GM13976 (cell line): ENCODE measurements at places on chromosomes 16 and 17.

DNA sequence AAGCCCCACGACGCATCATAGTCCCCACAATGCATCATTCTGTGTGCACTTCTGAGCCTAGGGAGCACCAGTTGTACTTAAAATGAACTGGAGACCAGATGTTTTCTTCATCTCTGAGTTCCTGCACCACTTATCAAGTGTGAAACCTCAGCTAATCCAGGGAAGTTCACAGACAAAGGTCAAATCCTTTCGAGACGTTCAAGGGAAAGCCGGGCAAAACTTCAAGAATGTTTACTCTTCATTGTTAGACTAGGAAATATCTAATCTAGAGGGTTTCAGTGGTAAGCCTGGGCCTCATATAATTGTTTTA is 4.6 kb upstream of the PMP22 start:
- no peak for DNase-seq

DNA sequence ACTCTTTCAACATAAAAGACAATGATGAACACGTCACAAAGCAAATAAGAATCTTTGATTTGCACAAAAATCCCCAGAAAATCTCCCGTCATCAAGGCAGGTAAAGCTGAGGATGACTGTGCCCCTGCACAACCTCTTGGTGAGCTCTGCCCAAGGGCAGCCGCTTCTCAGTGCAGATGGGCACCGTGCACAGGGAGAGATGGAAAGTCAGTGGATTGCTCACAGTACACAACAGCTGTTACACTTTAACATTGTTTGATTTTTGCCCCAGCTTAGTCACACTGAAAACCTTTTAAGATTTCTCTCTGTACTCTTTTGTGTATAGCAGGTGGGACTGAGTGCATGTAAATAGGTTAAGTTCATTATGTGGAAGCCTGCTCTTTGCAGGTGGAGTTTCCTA is 104.2 kb downstream of the CDK5R1 start:
- DNase-seq, result no peak

DNA sequence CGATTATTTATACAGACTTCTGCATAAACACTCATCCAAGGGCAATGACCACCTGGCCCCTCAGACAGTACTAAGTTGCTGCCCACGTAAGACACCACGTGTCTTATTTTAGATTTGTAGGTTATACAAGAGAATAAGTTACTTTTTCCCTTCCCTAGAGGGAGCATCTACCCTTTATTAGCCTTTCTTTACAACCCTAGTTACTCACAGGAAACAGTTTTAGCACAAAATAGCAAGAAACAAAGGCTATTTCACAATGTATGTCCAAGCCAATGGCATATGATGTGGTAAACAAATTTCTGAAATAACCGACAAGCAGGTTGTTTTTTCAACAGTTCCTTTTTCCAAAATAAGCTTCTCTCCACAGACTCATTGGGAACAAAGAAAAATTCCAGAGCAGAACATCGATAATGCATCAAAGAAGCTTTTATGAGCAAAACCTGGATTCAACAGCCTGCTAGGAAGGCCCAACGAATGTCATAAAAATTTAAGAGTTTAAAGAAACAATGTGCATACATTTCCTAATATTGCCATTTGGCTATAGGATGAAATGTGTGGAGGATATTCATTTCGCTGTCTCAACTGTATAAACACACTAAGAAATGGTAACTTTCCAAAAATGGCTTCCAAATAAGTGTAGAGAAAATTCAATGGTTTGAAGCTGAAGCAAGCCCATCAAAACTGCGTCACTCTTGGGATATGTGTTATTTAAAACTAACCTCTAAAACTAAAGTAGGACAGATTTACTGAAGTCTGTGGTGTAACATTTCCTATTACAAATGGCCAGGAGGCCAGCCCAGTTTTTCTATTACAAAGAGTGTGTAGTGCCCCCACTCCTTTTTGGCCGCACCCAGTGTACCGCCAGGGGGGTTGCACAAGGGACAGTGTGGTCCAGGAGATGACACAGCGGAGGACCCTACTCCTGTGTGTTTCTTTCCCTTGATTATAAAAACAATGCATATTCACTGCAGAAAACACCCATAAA is 50.4 kb upstream of the ERN1 start:
- no peak for DNase-seq

DNA sequence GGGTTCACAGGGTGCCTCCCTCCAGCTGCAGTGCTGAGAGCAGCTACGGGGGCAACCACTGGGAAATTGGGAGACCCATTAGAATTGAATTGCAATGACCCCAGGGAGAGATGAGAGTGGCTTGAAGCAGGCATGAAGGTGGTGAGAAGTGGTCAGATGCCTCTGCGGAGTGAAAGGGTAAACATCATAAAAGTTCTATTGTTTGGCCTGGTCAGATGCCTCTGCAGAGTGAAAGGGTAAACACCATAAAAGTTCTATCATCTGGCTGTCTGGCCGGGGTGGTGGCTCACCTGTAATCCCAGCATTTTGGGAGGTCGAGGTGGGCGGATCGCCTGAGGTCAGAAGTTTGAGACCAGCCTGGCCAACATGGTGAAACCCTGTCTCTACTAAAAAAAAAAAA is 53.5 kb downstream of the TNFRSF13B start:
- DNase-seq, result no peak

- DNase-seq, result no peak
Observed at GRCh38 chr17:69959283-69959682, 115.7 kb upstream of the KCNJ16 start.

GRCh38 chr16:72744076-72744793 is 303.7 kb downstream of the ZFHX3 start:
- no peak for DNase-seq

DNA sequence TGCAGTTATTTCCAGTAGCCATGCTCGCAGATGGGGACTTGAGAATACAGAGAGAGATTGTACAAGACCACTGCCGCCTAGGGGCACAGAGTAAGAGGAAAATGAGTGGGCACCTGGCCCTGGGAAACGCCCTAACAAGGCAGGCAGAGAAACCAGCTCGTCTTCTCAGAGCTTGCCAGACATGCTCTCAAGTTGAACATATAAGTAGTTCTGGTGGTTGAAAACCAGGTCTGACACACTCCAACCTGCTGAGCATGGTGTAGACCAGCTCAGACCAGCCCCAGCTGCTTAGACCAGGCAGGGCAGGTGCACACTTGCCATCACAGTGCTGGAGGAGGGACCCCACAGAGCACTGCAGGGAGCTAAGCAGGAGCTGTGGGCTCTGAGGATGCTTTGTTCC is 250.5 kb downstream of the CPPED1 start:
- no peak for DNase-seq

GRCh38 chr16:18832006-18832405 is 30.7 kb upstream of the ARL6IP1 start:
- DNase-seq, result no peak

DNA sequence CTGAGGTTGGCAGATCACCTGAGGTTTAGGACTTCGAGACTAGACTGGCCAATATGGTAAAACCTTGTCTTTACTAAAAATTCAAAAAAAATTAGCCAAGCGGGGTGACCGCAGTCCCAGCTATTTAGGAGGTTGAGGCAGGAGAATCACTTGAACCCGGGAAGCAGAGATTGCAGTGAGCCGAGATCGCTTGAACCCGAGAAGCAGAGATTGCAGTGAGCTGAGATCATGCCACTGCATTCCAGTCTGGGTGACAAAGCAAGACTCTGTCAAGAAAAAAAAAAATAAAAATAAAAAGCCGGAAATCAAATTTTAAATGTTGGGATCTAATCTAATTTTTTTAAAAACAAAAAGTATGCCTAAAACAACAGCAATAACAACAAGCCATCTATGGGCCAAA is 56.3 kb downstream of the ABCC1 start:
- no peak for DNase-seq

DNA sequence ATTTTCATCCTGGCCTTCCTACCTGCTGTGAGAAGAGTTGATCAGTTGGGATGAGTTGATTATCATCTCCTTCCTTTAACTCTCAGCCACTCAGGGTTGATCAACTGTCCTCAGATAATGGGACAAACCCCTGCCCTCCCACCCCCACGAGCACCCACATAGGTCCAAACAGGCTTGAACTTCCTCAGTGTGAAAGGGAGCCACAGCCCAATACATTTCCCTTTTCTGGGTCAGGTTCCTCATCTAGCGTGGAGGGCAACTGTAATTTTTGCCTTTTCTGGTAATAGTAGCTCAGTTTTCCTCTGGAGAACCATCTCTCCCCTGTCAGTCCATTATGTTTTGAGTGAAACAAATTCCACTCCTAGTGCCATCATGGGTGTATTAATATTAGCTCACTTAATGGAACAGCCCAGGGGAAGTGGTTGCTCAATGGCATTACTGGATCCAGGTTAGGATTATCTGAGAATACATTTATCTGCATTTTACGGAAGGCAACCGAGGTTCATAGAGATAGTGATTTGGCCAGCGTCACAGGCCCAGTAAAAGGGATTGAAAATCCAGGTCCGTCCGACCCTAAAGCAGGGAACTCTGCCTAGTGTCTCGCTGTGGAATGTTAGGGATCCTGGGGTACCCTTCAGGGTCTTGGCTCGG is 476 bp upstream of the LPCAT2 start:
- DNase-seq, result peak; percentile 5

GRCh38 chr16:57757883-57758282 is 22.3 kb downstream of the KATNB1 start:
- no peak for DNase-seq

DNA sequence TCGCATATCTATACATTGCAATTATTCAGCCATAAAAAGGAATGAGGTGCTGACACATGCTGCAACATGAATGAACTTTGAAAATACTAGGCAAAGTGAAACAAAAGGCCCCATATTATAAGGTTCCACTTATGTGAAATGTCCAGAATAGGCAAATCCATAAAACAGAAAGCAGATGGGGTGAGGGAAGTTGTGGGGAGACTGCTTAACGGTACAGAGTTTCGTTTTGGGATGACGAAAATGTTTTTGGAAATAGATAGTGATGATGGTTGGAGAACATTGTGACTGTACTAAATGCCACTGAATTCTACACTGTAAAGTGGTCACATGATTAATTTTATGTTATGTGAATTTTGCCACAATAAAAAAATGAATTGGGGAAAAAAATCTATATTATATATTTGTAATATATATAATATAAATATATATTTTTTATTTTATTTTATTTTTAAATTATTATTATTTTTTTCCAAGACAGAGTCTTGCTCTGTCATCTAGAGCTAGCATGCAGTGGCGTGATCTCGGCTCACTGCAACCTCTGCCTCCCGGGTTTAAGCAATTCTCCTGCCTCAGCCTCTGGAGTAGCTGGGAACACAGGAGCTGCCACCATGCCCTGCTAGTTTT is 4.2 kb upstream of the GNA13 start:
- DNase-seq, result no peak

- DNase-seq, result no peak
Observed at GRCh38 chr17:13490427-13490826, 111.3 kb downstream of the HS3ST3A1 start.

GRCh38 chr17:73536700-73537605 is 107.3 kb downstream of the SDK2 start:
- DNase-seq, result no peak

DNA sequence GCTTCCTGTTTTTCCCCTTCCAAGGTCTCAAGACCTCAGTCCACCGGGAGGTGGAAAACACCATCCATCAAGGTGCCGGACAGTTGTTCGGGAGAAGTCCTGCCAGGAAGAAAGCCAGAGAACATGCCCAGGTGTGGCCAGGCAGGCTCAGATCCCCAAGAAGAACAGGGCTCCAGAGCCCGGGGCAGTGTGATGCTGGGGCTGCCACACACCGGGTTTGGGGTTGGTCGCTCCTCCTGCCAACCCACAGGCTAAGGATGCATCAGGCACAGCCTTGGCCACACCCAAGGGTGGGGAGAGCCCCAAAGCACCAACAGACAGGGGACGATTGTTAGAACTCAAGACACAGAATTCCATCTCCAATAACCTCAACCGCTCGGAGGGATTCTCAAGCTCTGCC is 19.7 kb downstream of the ZFHX3 start:
- no peak for DNase-seq

DNA sequence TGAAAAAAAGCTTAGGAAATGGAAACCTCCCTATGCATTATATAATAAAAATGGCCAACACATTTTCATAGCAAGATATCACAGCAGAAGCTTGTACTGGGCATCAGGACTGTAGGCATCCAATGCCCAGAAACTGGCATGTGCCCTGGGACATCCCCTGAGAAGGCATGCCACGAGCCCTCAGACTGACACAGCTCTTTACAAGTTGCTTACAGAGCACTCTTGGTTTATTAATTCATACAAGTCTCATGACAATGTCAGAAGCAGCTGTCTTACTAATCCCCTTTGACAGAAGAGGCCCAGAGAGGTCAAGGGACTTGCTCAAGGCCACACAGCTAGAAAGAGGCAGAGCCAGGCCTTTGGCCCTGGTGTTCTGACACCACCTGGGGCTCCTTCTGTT is 5.6 kb upstream of the CCL2 start:
- no peak for DNase-seq

GRCh38 chr16:85872734-85873133 is 26.2 kb upstream of the IRF8 start:
- DNase-seq, result no peak

GRCh38 chr17:37124821-37125173 is 176.0 kb downstream of the AATF start:
- no peak for DNase-seq

GRCh38 chr16:87445486-87445885 is 47.3 kb downstream of the ZCCHC14 start:
- DNase-seq, result no peak

GRCh38 chr16:85316321-85316919 is 204.1 kb upstream of the CIBAR2 start:
- DNase-seq, result peak; percentile 84

DNA sequence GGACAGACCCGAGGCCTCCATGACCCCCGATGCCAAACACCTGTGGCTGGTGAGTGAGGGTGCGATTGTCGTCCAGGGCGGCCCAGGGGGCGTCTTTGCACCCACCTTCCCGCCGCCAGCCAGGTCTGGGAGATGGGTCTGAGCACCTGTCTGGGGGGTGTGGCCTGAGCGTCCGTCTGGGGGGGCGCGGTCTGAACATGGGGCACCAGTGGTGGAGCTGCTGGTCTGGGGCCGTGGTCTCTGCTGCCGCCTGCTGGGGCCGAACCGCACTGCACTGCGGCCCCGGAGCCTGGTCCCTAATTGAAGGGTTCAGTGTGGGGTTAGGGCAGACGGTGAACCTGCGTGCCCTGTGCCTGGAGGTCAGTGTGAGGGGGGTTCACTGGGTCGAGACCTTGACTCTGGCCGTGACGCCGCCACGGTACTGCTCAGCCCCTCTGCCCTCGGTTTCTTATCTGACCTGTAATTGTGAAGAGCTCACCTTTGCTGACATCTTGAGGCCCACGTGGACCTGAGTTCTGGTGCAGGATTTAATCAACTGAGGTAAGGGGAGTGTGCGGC is 12.6 kb upstream of the TCF25 start:
- DNase-seq, result peak; percentile 96

GRCh38 chr16:30186782-30187555 is 3.6 kb downstream of the CORO1A start:
- DNase-seq, result peak; percentile 66

- peak; percentile 92 for DNase-seq
Observed at GRCh38 chr16:85569615-85570212, 43.4 kb upstream of the GSE1 start.
